ENCODE measurements at places on chromosomes 7 and 10.

- DNase-seq: peak; percentile 79
- H3K27ac ChIP-seq: peak overlapping the region; percentile 77
- H3K4me3 ChIP-seq: no peak overlapping the region
Measured at GRCh38 chr10:114801411-114801813, 20.2 kb upstream of the FHIP2A start.

GRCh38 chr7:69184339-69184738 is 413.9 kb upstream of the AUTS2 start:
- H3K27me3 ChIP-seq: no peaks in the 10 kb centered on the region
- DNase-seq: no peak
- no peak overlapping the region for H3K4me3 ChIP-seq
- 0 out of 2 replicates have a peak, but pooled peaks cover 4% of the 10 kb centered on the region for H3K4me1 ChIP-seq
- no peak overlapping the region for H3K27ac ChIP-seq
- no peaks in the 10 kb centered on the region for H3K36me3 ChIP-seq

GRCh38 chr10:64682043-64682442 is 1160.8 kb downstream of the REEP3 start:
- H3K27me3 ChIP-seq: no peaks in the 10 kb centered on the region
- H3K27ac ChIP-seq: no peak overlapping the region
- H3K4me1 ChIP-seq: no peaks in the 10 kb centered on the region
- H3K4me3 ChIP-seq: no peak overlapping the region

GRCh38 chr10:46522295-46523118 is 34.0 kb downstream of the GPRIN2 start:
- no peak overlapping the region for H3K4me3 ChIP-seq
- H3K4me1 ChIP-seq: peaks cover 3% of the 10 kb centered on the region
- H3K36me3 ChIP-seq: no peaks in the 10 kb centered on the region
- no peak for DNase-seq
- no peak overlapping the region for H3K27ac ChIP-seq

GRCh38 chr7:5396999-5397663 is 26.5 kb downstream of the TNRC18 start:
- H3K27ac ChIP-seq: peak overlapping the region; percentile 95
- H3K27me3 ChIP-seq: no peaks in the 10 kb centered on the region
- H3K4me1 ChIP-seq: peaks cover 25% of the 10 kb centered on the region
- H3K36me3 ChIP-seq: peaks cover 31% of the 10 kb centered on the region
- peak overlapping the region; percentile 80 for H3K4me3 ChIP-seq

GRCh38 chr10:124017729-124018128 is 75.7 kb downstream of the CHST15 start:
- H3K36me3 ChIP-seq: peaks cover 4% of the 10 kb centered on the region
- peaks cover 15% of the 10 kb centered on the region for H3K4me1 ChIP-seq
- H3K27me3 ChIP-seq: no peaks in the 10 kb centered on the region
- H3K4me3 ChIP-seq: no peak overlapping the region
- no peak overlapping the region for H3K27ac ChIP-seq
- no peak for DNase-seq

DNA sequence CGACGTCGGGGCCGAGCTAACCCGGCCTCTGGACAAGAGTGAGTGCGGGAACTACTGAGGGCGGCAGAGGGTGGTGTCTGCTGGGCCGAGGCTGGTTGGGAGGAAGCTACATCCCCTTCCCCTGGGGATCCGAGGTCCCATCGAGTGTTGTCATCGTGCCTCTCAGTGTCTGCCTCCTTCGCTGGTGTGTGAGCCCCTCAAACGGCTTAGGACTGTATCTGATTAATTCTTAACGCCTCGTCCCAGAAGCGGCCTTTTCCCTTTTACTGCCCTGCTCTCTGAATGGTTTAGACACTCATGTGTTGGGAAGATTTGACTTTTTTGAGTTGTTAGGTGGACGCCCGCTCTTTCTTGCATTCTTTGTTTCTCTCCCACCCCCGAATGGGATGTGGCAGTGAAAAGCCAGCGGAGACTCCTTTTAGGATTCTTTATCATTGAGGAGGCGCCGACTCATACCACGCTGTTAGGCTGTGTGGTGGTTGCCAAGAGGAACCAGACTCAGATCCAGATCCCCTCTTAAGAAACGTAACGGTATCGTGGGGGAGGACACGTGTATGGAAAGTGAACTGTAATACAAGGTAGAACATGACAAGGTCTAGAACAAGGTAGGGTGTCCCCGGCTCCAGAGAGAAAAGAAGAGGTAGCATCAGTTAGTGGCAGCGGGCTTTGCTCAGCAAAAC is 631 bp downstream of the SUPV3L1 start:
- peak overlapping the region; percentile 99 for H3K27ac ChIP-seq
- peaks cover 39% of the 10 kb centered on the region for H3K4me1 ChIP-seq
- H3K4me3 ChIP-seq: peak overlapping the region; percentile 97

DNA sequence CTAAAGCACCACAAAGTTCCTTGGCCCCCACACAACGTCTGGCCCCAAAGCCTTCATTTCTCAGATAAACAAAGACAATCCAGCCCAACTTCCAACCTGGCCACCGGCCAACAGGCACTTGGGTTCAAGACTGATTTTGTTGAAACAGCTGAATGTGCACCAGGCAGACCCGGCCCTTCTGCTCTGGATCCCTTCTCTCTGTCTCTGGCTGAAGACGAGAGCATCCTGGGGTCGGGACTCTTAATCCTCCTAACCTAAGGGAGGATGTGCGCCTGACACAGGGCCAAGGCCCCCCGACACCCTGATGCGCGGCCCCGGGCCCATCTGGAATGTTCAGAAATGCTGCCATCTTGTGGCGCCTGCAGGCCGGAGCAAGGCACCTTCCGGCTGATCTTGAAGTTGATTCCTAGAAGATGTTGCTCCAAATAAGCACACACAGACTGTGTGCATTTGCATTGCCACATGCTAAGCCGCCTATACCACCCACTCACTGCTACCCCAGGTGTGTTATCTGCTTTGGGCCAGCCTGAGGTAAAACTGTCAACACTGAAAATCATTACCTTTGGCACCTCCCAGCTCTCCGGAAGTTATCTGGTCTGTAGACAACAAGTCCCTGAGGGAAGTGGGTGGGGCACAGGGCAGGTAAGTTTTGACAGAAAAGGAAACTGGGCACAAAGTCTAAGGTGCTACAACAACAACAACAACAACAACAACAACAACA is 98.4 kb upstream of the HABP2 start:
- H3K4me3 ChIP-seq: no peak overlapping the region
- no peak overlapping the region for H3K27ac ChIP-seq
- H3K27me3 ChIP-seq: peaks cover 4% of the 10 kb centered on the region

DNA sequence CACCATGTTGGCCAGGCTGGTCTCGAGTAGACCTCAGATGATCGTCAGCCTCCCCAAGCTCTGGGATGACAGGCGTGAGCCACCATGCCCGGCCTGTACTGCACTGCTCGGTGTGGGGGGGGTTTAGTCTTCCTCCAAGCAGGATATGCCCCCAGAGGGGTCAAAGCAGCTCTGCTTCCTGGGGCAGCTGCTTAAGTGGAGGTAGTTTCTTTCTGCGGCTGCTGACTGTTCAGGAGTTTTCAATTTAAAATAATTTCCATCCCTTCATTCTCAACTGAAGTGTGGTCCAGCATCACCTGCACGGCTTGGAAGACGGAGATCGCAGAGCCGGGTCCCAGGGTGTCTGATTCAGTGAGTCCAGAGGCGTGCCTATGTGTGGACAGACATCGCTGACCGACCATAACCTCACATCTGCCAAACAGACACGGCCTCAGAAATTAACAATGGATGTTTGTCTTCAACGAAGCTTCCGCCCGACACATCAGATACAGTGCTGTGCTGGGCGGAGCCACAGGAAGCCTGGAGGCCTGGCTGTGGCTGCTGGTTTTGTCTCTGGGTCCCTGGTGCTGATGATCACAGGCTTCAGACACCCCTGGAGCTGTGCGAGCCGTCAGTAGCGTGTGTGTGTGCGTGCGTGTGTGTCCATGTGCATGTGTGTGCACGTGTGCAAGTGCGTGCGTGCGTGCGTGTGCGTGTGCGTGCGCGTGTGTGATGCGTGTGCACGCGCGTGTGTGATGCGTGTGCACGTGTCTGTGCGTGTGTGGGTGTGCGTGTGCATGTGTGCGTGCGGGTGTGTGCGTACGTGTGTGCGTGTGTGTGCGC is 226.5 kb upstream of the PITRM1 start:
- no peaks in the 10 kb centered on the region for H3K4me1 ChIP-seq
- no peak for DNase-seq
- H3K27me3 ChIP-seq: no peaks in the 10 kb centered on the region
- H3K36me3 ChIP-seq: no peaks in the 10 kb centered on the region
- H3K4me3 ChIP-seq: no peak overlapping the region

GRCh38 chr10:90028312-90028711 is 326.9 kb downstream of the KIF20B start:
- H3K4me3 ChIP-seq: no peak overlapping the region
- H3K4me1 ChIP-seq: no peaks in the 10 kb centered on the region

DNA sequence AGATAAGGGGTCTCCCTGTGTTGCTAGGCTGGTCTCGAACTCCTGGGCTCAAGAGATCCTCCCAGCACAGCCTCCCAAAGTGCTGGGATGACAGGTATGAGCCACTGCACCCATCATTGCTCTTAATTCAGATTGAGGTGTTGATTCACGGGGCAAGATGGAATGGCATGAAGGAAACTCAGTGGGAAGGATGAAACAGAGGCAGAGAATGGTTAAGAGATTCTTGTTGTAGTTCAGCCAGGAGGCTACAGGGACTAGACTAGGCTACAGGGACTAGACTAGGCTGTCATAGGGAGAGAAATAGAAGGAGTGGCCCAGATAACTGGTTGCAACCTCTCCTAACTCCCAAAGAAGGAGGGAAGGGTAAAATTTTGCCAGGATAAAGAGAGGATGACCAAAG is 48.0 kb downstream of the THNSL1 start:
- no peaks in the 10 kb centered on the region for H3K36me3 ChIP-seq
- no peaks in the 10 kb centered on the region for H3K27me3 ChIP-seq
- no peak overlapping the region for H3K27ac ChIP-seq
- DNase-seq: no peak
- H3K4me3 ChIP-seq: no peak overlapping the region

- no peak for DNase-seq
- peaks cover 40% of the 10 kb centered on the region for H3K4me1 ChIP-seq
- H3K27ac ChIP-seq: peak overlapping the region; percentile 84
- no peaks in the 10 kb centered on the region for H3K27me3 ChIP-seq
- peaks cover 53% of the 10 kb centered on the region for H3K36me3 ChIP-seq
Measured at GRCh38 chr7:73682745-73683055, 553 bp downstream of the DNAJC30 start.
